Right lung (tissue), 10 donors: ENCODE measurements at places on chromosomes 4 and X.

GRCh38 chrX:13533726-13534125 lies 35.7 kb upstream of the EGFL6 start:
- no peak for DNase-seq

DNA sequence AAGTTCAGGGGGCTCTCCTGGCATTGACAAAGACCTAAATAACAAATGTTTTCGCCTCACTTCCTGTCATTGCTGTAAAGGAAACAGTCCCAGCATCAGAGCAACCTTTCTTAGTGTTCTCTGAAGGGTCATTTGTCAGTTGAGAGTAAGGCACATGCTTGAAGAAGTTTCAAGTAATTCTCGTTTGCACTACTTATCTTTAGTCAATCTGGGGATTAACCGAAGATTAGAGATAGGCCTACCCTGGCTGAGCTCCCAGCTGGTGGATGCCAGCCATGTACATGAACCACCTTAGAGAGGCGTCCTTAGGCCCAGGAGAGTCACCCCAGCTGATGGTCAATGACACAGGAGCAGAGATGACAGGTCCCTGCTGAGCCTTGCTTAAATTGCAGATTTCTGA lies 189.9 kb upstream of the PGRMC2 start:
- DNase-seq, result no peak

GRCh38 chrX:39755143-39756032 lies 342.4 kb downstream of the BCOR start:
- DNase-seq, result no peak

GRCh38 chr4:100290585-100290984 lies 100.3 kb upstream of the DDIT4L start:
- DNase-seq, result no peak

DNA sequence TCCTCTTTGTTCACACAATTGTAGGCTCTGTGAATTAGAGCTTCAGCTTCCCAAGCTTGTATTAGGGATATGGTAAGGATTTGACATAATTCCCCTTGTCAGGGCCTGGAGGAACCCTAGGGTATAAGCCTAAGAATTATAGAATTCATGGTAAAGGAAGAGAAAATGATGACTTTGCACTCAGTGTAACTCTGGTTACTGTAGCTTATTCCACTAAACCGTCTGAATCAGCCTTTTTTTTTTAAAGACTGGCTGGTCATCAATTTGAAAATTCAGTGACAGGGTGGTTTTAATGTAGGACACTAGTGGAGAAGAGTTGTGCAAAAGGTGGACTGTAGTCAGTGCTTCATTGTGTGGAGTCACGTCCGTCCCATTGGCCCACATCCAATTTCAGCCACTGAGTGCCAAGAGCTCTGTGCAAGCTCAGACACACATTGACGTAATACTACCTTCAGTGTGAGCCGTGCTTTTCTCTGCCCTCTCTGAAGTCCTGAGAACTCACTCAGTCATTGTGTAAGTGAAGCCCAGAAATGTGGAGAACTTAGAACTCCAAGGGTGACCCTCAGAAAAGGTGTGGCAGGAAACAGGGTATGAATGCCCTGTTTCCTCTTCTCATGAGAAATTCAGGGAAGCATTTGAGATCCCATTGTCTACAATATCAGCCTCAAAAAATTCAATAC lies 449.8 kb downstream of the C4orf33 start:
- no peak for DNase-seq

- DNase-seq, result no peak
These were observed 44.5 kb downstream of the DTHD1 start for GRCh38 chr4:36325926-36326325.

DNA sequence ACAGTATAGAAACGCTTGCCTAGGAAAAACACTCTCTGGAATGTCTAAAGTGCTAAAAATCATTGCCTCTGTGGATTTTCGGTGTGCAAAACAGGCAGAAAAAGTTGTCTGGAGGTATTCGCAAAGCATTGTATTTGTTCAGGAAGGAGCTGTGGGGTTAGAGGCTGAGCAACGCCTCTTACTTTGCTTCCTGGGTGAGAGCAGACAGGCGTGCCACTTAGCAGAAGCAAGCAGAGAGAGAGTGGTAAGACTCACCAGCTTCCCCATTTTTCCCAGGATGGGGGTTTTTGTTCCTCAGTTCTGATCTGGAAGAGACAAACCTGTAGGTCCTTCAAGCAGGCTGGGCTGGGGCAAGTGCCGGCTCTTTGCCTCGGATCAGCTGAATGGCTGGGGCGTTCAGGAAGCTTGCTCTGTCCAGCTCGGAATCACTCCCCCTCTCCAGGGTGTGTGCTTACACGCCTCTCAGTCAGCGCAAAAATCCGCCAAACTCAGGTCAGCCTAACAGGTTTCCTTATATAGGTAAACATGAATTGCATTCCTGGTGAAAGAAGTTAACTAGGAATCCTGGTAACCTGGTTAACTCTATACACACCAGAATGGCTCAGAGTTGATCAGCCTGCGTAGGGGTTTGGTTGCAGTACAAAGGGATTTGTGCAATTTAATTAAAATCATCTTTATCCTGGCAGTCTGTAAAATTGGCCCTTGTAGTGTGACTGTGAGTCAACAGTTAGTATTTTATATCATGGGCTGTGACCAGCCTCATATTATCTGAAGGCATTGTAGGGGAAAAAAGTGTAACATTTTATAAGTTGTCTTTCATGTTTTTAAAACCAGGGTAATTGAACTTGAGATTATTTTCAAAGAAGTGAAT lies 213.1 kb upstream of the MID1 start:
- DNase-seq, result no peak

DNA sequence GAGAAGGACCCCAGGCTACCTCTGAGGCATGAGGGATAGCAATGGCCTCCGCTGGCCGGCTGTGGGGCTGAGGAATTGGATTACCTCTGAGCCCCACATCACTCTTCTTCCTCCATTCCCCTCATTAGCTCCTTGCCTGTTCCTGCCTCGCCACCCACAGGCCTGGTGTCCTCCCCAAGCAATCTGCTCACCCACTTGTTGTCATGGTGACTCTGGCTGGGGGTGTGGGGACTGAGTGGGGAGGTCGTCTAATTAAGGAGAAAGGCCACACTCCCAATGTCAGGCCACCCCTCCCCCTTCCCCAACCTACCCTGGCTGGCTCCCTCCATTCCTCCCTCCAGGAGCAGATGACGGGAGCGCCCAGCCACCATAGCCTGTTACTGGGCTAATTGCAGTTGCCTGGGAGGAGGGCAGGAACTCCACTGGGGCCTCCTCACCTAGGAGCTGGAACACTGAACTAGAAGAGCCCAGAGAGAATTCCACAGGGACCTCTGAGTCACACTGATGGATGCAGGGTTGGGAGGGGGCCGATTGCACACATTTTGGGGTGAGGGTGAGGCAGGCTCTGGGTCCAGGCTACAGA lies 20.7 kb downstream of the NALF2 start:
- DNase-seq, result no peak

DNA sequence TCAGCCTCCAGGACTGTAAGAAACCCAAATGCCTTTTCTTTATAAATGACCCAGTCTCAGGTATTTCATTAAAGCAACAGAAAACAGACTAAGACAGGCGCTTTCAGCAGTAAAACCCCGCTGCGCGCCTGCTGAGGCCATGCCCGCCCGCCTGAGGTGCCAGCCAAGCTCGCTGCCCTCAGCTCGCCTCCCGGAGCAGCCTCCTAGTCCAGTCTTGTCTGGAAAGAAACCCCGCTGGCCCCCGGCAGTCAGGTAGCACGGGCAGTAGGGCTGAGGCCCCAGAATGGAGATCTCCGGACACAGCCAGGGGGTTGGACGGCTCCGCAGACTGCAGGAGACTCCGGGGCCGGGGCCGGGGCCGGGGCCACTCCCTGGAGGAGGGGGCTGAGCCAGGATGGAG lies 31.7 kb downstream of the ZFYVE28 start:
- DNase-seq, result no peak

- DNase-seq, result no peak
These were observed 371.3 kb downstream of the FBXW7 start for GRCh38 chr4:152164561-152164960.

GRCh38 chrX:47608130-47608810 lies 11.4 kb downstream of the SYN1 start:
- no peak for DNase-seq

- no peak for DNase-seq
These were observed 671.6 kb upstream of the BOD1L1 start for GRCh38 chr4:14299166-14299565.

GRCh38 chr4:94665500-94666404 lies 92.0 kb upstream of the BMPR1B start:
- DNase-seq, result no peak

DNA sequence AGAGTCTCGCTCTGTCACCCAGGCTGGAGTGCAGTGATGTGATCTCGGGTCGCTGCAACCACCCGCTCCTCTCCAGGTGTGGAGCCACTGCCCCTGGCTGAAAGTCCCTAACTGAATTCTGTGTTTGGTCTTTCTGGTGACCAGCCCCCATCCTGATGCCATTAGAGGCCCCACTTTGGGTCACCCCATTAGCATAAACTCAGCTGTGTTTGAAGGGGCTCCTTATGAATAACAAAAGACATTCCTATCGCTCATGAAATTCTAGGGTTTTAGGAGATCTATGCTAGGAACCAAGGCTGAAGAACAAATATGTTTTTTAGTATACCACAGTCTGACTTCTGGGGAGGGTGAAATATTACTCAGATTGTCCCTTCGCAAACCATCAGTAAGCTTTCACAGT lies 652.9 kb downstream of the ADGRL3 start:
- no peak for DNase-seq
